Amniotic epithelial cell (primary cell): ENCODE measurements at places on chromosomes 1 and 21.

DNA sequence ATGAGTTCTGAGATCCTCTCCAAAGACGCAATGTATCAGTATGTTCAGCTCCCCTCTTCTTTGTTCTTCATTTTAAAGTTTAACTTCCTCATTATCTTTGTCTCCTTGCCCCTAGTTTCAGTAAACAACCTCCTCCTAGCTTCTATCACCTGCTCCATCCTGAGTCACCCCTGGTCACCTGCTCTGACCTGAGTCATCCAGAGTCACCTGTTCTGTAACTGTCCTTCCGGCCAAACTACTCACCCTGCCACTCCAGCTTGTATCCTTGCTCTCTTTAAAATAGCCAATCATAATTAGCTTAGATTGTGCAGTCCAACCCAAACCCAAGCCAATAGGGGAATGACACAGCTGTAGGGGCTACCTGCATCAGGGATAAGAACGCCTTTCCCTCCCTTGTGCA lies 332.0 kb downstream of the OLFM3 start:
- no peak for DNase-seq

- no peak for DNase-seq
Measured at GRCh38 chr1:195686764-195687163, 921.5 kb downstream of the KCNT2 start.

- no peak for DNase-seq
Measured at GRCh38 chr1:82387012-82387366, 586.3 kb downstream of the ADGRL2 start.

DNA sequence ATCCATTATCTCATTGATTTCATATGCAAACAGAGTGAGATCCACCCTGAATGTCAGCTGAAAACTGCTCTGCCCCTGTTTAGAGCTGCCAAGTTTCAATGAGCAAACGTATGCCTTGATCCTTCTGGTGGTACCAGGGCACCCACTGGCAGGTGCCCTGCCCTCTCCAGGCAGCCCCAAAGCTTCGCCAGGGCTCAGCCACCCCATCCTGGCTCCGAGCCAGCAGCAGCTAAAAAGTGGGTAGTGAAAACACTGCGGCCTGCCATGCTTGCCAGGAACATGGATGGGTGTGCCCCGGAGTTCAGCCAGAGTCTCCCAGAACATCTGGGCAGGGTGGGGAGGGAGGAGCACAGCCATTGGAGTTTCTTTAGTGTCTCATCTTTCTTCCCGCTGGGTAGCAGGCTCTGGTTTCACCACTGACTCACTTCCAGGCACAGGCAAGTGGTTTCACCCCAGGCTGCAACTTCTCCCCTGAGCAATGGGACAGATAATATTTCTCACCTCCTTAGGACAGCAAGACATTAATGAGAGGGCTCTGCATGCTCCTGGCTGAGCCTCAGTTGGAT lies 8.1 kb upstream of the LMX1A start:
- DNase-seq: no peak

DNA sequence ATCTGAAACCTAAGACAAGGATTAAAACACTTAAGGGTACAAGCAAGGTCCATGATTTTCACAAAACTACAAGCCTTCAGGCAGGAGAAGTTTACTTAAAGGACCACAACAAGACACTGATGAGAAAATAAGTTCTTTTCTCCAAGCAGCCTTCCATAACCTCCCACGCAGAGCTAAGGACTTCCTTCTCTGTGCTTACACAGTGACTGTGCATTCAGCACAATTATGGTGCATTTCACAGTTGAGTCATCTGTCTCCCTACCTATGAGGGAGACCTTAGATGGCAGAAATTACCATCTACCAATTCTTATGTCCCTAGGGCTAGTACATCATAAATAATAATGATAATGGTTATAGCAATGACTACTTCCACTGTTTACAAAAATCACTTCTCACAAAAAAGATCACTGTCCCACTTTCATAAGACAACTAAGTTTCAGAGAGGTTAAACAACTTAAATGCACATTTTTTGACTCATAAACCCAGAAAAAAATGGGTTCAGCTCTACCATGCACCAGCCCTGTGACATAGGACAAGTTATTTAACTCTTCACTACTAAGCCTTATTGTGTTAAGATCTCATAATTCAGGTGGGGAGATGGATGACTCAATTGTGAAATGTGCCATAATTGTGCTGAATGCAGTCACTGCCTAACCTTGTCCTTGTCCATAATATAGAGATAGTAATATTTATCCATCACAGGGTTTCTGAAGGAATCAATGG lies 45.3 kb downstream of the TARBP1 start:
- peak; percentile 51 for DNase-seq

DNA sequence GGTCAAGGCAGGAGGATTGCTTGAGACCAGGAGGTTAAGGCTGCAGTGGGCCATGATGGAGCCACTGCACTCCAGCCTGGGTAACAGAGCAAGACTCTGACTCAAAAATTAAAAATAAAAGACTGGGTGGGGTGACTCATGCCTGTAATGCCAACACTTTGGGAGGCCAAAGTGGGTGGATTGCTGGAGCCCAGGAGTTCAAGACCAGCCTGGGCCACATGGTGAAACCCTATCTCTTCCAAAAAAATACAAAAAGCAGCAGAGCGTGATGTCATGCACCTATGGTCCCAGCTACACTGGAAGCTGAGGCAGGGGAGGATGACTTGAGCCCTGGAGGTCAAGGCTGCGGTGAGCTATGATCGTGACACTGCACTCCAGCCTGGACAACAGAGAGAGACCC lies 44.4 kb upstream of the COX20 start:
- DNase-seq: no peak

DNA sequence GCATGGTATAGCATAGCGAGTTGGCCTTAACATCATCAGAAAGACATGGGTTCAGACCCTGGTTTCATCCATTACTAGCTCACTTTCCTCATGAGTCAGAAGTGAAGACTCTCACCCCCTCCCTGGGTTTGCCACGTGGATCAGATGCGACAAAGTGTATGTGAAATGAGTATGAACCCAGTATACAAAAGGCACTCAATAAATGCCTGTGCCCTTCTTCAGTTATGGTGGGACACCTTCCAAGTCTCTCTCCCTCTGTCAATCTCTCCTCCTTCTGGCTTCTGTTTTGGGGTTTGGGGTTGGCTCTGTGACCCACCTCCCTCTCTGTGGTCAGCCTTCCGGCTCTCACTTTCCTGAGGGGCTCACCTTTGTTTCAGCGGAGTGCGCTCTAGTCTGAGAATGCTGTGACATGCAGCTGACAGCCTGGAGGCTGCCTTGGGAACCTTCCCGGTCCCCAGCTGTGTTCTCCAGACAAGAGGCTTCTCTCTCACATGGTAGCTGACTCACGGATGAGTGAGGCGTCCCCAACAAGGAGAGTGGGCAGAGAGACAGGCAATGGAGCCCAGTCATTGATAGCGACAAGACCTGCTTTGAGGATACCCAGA lies 155.0 kb upstream of the EDN2 start:
- no peak for DNase-seq

DNA sequence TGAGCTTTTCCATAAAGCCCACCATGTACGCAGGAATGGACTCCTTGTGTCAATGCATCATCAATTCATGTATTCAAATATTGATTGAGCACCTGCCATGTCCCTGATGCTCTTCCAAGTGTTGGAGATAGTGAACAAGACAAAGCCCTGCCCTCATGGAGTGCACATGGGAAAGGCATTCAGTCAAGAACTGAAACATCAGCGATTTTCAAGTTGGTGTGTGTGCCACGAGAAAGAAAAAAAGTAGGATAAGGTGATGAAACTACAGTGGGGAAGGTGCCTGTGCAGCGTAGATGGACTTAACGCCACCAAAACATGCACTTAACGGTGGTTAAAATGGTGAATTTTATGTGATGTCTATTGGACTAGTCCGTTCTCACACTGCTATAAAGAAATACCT lies 432.7 kb upstream of the VAMP3 start:
- no peak for DNase-seq

- DNase-seq: no peak
Measured at GRCh38 chr1:11768821-11769220, 6.8 kb downstream of the C1orf167 start.

- no peak for DNase-seq
Measured at GRCh38 chr1:110051262-110051648, 16.8 kb downstream of the STRIP1 start.

GRCh38 chr1:176987016-176987415 lies 177.5 kb downstream of the ASTN1 start:
- DNase-seq: no peak

GRCh38 chr1:1354271-1355247 lies 3.8 kb downstream of the MXRA8 start:
- no peak for DNase-seq

- DNase-seq: no peak
Measured at GRCh38 chr1:230067419-230067870, 407 bp downstream of the GALNT2 start.

DNA sequence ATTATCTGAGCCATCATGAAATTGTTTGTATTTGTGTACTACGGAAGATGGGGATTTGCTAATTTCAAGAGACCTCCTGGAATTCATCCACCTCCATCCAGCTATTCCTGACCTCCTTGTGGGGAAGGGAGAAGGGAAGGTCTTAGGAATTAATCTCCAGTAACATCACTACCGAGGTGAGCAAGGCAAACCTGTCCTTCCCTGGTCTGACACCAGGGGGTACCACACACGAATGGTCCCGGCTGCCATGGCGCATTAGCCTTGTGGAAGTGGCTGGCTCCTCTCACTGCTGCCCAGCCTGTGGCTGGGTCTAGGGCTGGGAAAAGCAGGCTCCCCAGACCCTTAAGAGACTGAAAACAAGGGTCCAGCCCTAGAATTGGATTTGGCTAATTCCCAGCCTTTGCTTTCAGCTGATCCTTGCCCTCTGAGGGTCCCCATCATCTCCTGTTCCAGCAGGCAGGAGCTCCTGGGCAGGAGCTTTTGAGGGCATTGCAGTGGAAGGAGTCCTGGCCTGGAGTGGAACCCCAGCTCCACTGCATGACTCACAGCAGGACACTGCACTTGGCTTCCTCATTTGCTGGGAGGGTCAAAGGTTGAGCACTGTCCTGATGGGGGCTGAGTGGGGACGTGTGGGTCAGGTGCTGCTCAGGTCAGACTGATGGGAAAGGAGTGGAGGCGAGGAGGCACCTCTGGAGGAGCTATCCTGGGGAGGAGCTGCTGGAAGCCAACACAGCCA lies 34.8 kb downstream of the RIMS3 start:
- peak; percentile 31 for DNase-seq

DNA sequence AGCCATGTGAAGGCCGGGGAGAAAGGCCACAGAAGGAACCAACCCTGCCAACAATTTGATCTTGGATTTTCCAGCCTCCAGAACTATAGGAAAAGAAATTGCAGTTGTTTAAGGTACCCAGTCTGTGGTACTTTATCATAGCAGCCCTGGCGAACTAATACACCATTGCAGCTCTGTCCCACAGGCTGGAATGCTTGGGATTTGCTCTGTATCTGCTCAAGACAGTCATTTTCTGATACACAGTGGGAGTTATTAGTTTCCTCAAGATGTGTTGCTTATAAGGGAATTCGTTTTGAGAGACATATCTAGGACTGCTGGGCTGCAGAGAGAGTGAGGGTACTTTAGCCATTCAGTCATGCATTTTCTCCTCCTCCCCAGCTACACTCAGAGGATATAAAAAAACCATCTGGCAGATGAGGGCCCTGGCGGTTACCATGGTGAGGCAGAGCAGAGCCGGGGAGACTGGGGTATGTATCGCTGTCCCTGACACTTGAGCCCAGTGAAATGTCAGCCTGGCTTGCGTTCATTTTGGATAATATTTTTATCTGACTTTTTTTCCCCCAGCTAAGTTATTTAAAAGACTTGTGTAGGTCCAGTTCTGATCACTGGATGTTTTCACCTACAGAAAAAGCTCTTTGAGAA lies 104.6 kb downstream of the DIRAS3 start:
- DNase-seq: no peak

DNA sequence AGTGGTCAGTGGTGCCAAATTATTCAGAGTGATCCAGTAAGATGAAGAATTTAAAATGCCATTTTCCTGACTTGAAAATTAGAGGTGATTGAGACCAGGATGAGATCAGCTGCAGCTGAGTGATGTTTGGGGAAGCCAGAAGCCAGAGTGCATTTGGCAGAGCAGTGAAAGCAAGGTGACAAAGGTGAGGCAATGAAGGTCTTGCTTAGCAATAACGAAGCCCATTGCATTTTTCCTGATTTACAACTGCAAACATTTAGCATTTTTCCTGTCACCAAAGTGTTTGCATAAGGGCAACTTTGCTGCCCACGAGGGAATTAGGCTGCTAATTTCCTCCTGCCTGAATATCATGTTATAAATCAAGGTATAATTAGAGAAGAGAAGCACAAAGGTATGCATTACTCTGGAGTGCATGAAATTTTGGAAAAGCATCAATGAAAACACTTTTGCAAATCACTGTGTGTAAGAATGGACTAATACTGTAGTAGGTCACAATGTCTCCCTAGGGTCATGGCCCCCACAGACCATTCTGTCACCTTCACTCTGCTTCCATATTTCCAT lies 188.2 kb upstream of the LYPLAL1 start:
- no peak for DNase-seq

DNA sequence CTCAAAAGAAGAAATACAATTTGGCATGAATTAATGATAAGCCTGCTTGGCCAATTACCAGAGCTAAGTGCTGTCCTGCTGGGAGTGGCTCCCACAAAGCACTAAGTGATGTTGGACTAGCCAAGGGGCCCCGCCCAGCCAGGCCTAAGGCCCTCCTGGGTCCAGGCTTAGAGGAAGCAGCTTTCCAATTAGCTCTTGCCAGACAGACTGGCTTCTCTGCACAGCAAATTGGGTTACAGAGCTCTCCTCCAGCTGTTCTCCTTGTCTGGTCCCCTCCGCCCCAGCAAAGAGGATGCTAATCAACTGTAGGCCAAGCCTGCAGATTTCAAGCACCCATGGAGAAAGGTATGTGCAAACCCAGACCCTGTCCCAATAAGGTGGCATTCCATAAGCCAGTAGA lies 151.9 kb downstream of the DMRTA2 start:
- DNase-seq: no peak

GRCh38 chr1:154481053-154481452 lies 21.0 kb upstream of the TDRD10 start:
- no peak for DNase-seq

DNA sequence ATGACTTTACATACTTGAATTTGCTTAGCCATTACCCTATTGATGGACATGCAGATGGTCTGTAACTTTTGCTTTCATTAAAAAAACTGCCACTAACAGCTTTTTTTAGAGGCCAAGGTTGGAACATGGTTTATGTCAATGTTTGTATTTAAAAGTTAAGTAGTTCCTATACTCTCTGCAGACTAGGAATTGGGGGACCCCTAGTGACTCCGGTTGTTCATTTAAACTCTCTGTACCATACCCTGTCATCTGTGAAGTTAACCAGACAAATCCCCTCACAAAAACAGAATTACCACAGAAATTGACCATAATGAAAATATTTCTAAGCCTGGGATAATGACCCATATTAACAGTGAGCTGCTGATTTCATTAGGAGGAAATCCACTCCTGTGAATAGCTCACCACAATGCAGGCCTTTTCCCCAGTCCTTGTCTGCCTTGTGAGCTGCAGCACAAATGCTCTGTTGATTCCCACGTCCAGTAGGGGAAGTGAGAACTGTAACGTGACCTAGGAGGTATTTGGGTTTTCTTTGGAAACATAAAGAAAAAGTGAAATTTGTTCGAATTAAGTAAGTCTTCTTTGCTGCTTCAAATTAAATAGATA lies 30.2 kb upstream of the CD101 start:
- DNase-seq: no peak
